ENCODE measurements at places on chromosomes 4 and X. TPM values are rescaled to one million over a fixed set of nuclear protein-coding genes. Genes with fewer than 3 reads are reported as not detected.

- H3K27me3 ChIP-seq, result no peaks in the 10 kb centered on the region
- no peak overlapping the region for H3K4me3 ChIP-seq
- no peak overlapping the region for H3K27ac ChIP-seq
- DNase-seq, result no peak
Measured at GRCh38 chr4:62135565-62136156, 935.5 kb downstream of the ADGRL3 start.

- H3K36me3 ChIP-seq, result no peaks in the 10 kb centered on the region
- no peak for DNase-seq
- H3K4me3 ChIP-seq, result no peak overlapping the region
- H3K27me3 ChIP-seq, result no peaks in the 10 kb centered on the region
Measured at GRCh38 chr4:70364002-70364401, 3.4 kb downstream of the SMR3A start.

DNA sequence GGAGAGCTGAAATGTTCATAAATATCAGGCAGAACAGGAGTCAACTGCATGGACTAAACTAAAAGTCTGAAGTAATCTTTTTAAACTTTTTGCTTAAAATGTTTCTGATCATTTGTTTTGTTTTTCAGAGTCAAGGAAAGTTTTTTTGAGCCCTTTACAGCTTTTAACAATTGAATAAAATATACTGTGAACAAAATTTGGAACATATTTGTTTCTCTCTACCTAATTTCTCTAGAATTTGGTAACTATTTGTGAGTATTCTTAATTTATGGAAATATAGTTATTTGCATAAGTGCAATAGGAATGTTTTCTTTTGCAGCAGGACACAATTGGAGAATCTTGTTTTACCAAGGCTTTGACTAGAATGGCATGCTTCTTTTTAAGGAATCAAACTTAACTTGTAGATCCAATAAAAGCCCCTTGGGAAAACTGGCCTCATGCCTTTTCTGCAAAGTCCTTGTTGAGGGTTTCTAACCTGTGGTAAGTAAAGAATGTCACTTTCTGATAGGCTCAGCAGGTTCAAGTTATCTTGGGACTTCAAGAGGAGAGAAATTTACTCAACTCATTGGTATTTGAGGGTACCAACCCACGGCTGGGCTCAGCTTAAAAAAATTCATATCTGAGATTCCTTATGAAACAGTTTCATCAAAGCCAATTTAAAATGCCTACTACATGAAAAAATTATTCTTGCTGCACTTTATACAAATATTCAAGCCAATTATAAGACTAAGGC, 91.5 kb downstream of the UPRT start:
- H3K36me3 ChIP-seq, result no peaks in the 10 kb centered on the region
- H3K4me1 ChIP-seq, result no peaks in the 10 kb centered on the region
- no peaks in the 10 kb centered on the region for H3K27me3 ChIP-seq
- H3K27ac ChIP-seq, result no peak overlapping the region
- no peak for DNase-seq

Gene ETDB
- not detected for total RNA-seq

- DNase-seq, result no peak
- no peak overlapping the region for H3K27ac ChIP-seq
- H3K4me3 ChIP-seq, result no peak overlapping the region
- H3K27me3 ChIP-seq, result no peaks in the 10 kb centered on the region
- peaks cover 25% of the 10 kb centered on the region for H3K4me1 ChIP-seq
Measured at GRCh38 chr4:99617374-99617773, 40.3 kb downstream of the C4orf54 start.

- DNase-seq, result no peak
- H3K4me3 ChIP-seq, result peak overlapping the region; percentile 98
- peaks cover 36% of the 10 kb centered on the region for H3K4me1 ChIP-seq
- H3K36me3 ChIP-seq, result no peaks in the 10 kb centered on the region
- peak overlapping the region; percentile 96 for H3K27ac ChIP-seq
Measured at GRCh38 chr4:169268951-169269760, 1.6 kb downstream of the SH3RF1 start.

Gene SSX2
- not detected for total RNA-seq

Gene AMBN
- total RNA-seq, result not detected

DNA sequence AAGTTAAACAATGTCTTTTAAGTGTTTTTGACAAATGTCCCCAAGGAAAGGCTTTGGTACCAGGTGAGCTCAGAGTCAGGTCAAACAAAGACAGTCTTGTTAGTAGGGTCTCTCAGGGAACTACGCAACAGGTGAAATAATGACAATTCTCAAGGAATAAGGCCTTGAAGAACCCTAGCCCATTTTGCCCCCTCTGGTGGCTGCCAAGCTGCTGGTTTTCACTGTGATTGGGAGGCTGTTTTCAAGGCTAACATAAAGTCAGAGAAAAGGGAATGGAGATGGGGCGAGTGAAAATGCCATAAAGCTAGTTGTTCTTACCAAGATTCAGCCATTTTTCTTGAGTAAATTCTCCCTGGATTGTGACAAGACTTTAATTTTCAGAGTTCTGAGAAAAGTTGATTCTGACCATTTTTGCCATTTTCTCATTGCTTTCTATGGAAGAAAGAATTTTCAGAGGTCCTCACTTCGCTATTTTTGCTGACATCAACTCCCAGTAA, 58.7 kb downstream of the RWDD4 start:
- no peaks in the 10 kb centered on the region for H3K36me3 ChIP-seq
- no peak for DNase-seq
- H3K4me1 ChIP-seq, result no peaks in the 10 kb centered on the region

DNA sequence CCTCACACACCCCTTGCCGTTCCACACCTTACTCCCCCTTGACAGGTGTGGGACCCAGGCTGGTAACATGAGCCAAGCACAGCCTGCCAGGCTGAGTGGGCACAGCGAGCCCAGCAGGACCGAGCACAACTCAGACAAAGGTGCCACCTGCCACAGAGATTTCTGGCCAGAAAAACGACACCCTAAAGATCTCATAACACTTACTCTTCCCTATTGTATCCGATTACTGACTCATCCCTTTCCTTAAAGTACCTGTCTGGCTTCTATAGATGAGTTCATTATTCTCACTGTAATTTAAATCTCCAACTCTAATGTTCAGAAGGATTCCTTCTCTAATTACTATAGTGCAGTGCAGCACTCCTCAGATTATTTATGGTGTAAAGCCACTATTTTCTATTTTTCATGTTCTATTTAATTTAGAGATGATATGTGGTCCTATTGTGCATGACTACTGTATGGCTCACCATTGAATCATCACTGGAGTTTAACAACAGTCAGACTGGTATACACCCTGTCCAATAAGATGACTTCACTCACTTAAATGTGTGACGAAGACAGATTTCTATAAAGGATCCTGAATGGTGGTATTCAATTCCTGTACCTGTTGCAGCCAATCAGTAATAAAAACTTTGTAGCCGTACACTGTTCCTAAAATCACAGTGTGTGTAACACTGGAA, 7.6 kb upstream of the SYTL5 start:
- DNase-seq, result no peak
- no peaks in the 10 kb centered on the region for H3K36me3 ChIP-seq
- no peak overlapping the region for H3K27ac ChIP-seq
- no peak overlapping the region for H3K4me3 ChIP-seq
- H3K4me1 ChIP-seq, result no peaks in the 10 kb centered on the region

- no peak for DNase-seq
- H3K27ac ChIP-seq, result no peak overlapping the region
- no peaks in the 10 kb centered on the region for H3K4me1 ChIP-seq
- no peaks in the 10 kb centered on the region for H3K36me3 ChIP-seq
- no peaks in the 10 kb centered on the region for H3K27me3 ChIP-seq
- H3K4me3 ChIP-seq, result no peak overlapping the region
Measured at GRCh38 chr4:52507774-52508173, 151.3 kb downstream of the USP46 start.

DNA sequence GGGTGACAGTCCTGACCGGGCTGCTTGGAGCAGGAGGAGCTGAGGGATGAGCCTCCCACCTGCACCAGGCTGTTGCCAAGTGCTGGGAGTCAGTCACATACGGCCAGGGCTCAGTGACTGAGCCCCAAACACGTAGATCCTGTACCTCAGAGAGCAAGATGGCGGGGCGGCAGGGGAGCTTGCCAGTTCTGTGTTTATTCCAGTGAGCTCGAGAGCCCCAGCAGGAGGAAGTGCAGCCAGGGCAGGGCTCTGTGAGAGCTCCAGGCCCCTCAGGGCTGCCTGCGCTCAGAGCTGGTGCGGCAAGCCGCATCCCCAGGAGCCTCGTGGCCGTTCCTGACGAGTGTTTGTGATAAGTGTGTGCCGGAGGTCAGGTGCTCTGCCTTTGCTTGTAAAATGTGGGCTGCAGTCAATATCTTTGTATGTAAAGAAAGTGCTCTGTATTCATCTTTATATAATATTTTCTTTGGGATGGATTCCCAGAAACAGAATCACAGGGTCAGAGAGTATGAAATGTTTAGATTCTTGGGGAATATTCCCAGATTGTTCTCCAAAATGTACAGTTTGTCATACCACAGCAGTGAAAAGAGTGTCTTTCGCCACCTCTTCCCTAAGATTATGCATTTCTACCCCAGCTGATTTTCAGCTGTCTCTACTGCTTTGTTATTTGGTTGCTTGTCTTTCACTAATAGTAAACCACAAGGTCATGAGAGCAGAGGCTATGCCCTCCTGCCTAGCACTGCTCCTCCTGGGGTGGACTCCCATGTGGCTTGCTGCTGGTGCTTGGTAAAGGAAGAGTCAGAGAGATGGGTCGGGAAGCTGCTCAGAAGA, 50.3 kb downstream of the NELFA start:
- DNase-seq, result no peak
- H3K27ac ChIP-seq, result no peak overlapping the region
- no peaks in the 10 kb centered on the region for H3K36me3 ChIP-seq
- no peaks in the 10 kb centered on the region for H3K27me3 ChIP-seq
- H3K4me1 ChIP-seq, result no peaks in the 10 kb centered on the region
- H3K4me3 ChIP-seq, result no peak overlapping the region

DNA sequence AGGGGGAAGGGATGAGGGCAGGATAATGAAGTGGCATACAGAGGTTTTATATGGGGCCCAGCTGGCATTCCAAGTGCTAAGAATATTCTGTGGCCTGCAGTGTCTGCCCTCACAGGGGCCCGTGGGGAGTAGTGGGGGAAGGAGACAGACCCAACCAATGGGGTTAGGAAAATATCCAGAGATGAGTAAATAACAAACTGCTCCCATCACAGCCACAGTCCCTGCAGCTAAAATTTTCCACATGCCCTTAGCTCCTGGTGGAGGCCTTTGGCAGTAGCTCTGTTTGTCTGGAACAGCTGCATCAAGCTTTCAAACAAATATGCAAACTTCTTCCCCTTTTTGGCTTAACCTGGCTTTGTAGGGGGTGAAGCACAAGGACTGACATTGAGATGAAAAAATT, 3.1 kb downstream of the SRPX2 start:
- no peaks in the 10 kb centered on the region for H3K4me1 ChIP-seq
- H3K36me3 ChIP-seq, result no peaks in the 10 kb centered on the region
- H3K27ac ChIP-seq, result no peak overlapping the region

DNA sequence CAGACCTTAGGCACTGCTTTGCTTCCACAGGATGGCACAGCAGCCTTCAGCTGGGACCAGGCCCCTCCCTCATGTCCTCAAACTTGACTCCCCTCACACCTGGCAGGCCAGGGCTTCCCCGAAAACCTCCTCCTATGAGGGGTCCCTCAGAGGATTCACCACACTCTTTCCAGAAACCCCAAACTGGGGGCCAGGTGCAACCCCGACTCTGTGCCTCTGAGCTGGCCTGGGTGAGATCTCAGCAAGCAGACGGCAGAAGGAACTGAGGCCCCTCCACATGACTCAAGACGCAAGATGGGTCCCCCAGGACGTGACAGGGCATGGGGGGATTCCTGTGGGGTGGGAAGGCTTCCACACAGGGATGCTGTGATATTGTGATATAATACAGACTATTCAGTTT, 6.2 kb downstream of the HCFC1 start:
- H3K36me3 ChIP-seq, result peaks cover 41% of the 10 kb centered on the region
- peaks cover 49% of the 10 kb centered on the region for H3K4me1 ChIP-seq
- DNase-seq, result no peak
- H3K27me3 ChIP-seq, result no peaks in the 10 kb centered on the region
- H3K27ac ChIP-seq, result peak overlapping the region; percentile 86

- H3K27me3 ChIP-seq, result no peaks in the 10 kb centered on the region
- H3K4me1 ChIP-seq, result no peaks in the 10 kb centered on the region
- H3K4me3 ChIP-seq, result no peak overlapping the region
- peak; percentile 23 for DNase-seq
Measured at GRCh38 chrX:15973946-15974345, 119.3 kb upstream of the AP1S2 start.

DNA sequence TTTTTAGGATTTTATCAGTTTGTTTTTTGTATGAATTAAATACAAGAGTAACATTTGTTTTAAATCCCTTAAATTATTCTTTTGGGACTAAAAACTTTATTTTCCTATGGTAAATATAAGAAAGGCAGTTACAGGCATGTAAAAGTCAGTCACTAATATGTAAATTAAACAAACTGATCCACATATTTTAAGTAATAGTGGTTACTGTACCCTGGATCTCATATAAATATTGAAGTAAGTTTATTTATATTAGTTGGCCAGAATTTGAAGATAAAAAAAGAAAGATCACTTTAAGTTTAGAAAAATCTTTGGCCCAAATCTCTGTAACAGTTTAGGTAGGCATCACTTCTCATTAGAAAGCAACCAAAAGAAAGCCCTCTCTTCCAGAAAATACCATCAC, 45.8 kb downstream of the LDB2 start:
- H3K4me1 ChIP-seq, result no peaks in the 10 kb centered on the region
- no peak overlapping the region for H3K27ac ChIP-seq
- H3K36me3 ChIP-seq, result no peaks in the 10 kb centered on the region
- no peak for DNase-seq
- H3K4me3 ChIP-seq, result no peak overlapping the region

DNA sequence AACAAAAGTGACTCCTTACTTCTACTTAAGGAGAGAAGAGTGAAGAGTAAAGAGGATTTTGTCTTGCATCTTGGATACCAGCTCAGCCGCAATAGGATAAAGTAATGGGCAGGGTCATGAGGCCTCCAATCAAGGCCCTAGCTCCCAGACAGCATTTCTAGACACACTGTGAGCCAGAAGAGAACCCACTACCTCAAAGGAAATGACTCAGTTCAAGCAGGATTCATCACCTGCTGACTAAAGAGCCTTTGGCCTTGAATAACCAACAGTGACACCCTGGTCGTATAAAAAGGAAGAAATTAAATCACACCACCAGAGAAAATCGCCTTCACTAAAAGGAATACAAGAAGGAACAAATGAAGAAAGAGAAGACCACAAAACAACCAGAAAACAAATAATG, 416.1 kb downstream of the PCDH18 start:
- H3K27ac ChIP-seq, result no peak overlapping the region
- H3K4me1 ChIP-seq, result no peaks in the 10 kb centered on the region
- H3K27me3 ChIP-seq, result no peaks in the 10 kb centered on the region

- no peaks in the 10 kb centered on the region for H3K4me1 ChIP-seq
- no peaks in the 10 kb centered on the region for H3K27me3 ChIP-seq
- no peak overlapping the region for H3K27ac ChIP-seq
- H3K36me3 ChIP-seq, result no peaks in the 10 kb centered on the region
- no peak for DNase-seq
Measured at GRCh38 chr4:112592717-112593116, 44.0 kb downstream of the ZGRF1 start.

- H3K4me3 ChIP-seq, result no peak overlapping the region
- no peaks in the 10 kb centered on the region for H3K36me3 ChIP-seq
- peaks cover 4% of the 10 kb centered on the region for H3K4me1 ChIP-seq
- DNase-seq, result no peak
- no peak overlapping the region for H3K27ac ChIP-seq
Measured at GRCh38 chrX:110163488-110163887, 154.4 kb downstream of the AMMECR1 start.

Gene CHRNA9
- not detected for total RNA-seq
